Activated T-cell treated with anti-CD3 and anti-CD28 coated beads for 24 hours (primary cell): ENCODE measurements at places on chromosomes 1 and 21.

GRCh38 chr1:38693031-38693430 is 166.5 kb downstream of the RRAGC start:
- no peak for DNase-seq

DNA sequence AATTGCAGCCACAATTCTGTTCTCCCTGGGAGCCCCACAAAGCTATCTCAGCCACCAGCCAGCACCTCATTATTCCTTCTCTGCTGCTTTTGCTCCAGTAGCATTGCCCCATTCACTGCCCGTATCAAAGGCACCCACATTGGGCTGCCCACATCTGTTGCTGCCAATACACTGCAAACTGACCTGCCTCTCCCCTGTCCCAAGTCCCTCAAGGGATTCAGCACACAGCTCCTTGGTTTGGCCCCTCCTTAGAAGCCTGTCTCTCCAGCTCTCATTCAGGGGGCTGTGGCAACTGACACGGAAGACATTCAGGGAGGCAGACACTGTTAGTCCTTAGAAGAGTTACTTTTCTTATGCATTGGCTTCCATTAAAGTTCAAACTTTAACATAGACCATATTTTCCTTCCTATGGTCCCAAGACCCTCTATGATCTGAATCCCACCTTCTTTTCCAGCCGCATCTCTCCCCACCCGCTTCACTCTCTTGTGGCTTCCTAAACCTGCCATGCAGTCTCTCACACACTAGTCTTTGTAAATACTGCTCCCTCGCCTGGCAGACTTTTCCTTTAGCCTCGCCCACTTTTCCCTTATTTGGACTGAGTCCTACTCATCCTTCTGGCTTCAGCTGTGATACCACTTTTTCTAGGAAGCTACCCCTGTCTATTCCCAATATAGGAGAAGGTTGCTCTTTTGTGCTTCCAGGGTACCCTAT is 19.3 kb upstream of the KLHDC8A start:
- no peak for DNase-seq

DNA sequence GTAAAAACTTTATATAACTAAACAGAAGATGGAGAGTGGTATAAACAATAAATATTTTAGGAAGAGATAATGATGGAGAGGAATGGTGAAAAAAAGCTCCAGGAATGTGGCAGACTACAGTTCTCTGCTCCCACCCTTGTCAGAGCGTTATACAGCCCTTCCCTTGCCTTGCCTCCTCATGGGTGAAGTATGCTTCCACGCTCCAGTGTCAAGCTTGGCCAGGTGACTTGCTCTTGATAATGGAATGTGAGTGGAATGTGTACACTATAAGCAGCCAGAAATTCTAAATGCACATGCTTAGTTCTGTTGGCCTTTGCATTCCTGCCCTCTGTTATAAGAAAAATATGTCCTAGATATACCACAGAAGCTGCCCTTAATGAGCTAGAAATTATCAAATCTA is 24.7 kb upstream of the POGK start:
- no peak for DNase-seq

DNA sequence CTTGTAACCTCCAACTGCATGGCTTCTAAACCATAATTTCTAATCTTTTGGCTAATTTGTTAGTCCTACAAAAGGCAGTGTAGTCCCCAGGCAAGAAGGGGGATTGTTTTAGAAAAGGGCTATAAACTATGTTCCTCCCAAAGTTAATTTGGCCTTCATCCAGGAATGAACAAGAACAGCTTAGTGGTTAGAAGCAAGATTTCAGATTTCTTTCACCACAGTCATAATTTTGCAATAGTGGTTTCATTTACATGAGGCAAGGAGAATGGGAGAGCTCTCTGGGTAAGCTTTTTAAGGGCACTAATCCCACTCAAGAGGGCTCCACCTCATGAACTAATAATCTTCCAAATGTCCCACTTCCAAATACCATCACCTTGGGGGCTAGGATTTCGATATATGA is 1353.9 kb downstream of the NCAM2 start:
- no peak for DNase-seq

GRCh38 chr21:46081022-46081861 is 16.7 kb upstream of the COL6A2 start:
- no peak for DNase-seq

- no peak for DNase-seq
These were observed 219.2 kb downstream of the RERE start for GRCh38 chr1:8598060-8598724.

GRCh38 chr1:24186993-24187790 is at the start of gene IFNLR1:
TSS of gene IFNLR1 (minus strand) at chr1:24187289. CDS start at chr1:24187248, 41 bp downstream.
- peak; percentile 71 for DNase-seq

DNA sequence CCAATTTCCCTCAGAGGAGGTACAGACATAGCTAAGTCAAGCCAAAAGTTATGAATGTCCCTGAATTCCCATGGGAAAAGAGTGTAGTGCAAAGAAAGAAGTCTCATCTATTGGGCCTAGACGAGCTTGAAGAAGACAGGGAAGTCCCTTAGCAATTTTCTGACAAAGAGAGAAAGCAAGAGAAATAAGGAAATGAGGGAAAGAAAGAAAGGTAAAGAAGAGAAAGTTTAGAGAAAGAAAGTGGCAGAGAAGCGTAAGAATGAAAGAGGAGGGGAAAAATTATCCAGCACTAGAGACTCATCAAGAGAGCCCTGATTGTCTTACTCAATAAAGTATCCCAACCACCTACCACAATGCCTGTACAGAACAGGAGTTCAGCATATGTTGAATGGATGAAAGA is 40.6 kb upstream of the FOXD3 start:
- DNase-seq, result no peak

DNA sequence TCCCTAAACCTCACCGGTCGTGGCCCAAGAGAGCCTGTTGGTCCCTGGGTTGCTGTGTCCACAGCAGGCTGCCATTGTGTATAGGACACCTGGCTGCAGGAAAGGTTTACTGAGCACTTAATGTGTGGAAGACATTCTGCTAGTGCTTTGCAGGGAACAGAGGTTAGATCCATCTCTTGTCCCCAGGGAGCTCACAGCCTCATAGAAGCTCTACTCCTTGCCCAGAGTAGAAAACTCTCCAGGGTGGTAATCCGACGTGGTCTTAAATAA is 16.9 kb upstream of the ALPL start:
- DNase-seq, result no peak

DNA sequence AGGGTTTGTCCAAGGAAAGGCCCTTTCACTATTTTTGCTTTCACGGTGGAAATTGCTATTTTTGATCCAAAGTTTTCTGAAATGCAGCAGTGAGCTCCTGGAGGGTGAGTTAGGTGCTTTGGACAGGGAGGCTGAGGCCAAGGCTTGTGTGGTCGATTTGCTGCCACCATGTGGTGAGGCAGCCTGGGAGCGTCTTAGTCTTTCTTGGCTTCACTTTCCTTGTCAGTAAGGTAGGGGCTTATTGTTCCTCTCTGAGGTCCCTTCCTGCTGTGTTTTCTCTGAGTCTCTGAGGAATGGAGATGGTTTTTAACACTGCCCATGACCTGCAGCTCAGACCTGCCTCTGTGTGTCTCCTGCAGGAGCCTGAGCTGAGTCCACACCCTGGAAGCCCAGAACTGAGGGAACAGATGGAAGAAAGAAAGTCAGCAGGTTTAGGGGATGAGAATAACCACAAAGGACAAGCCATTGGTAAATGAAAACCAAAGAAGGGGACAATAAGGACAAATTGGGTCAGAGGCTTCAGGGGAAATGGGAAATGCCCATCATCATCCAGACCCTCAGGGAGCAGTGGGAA is 20.1 kb upstream of the S100A10 start:
- DNase-seq, result no peak

DNA sequence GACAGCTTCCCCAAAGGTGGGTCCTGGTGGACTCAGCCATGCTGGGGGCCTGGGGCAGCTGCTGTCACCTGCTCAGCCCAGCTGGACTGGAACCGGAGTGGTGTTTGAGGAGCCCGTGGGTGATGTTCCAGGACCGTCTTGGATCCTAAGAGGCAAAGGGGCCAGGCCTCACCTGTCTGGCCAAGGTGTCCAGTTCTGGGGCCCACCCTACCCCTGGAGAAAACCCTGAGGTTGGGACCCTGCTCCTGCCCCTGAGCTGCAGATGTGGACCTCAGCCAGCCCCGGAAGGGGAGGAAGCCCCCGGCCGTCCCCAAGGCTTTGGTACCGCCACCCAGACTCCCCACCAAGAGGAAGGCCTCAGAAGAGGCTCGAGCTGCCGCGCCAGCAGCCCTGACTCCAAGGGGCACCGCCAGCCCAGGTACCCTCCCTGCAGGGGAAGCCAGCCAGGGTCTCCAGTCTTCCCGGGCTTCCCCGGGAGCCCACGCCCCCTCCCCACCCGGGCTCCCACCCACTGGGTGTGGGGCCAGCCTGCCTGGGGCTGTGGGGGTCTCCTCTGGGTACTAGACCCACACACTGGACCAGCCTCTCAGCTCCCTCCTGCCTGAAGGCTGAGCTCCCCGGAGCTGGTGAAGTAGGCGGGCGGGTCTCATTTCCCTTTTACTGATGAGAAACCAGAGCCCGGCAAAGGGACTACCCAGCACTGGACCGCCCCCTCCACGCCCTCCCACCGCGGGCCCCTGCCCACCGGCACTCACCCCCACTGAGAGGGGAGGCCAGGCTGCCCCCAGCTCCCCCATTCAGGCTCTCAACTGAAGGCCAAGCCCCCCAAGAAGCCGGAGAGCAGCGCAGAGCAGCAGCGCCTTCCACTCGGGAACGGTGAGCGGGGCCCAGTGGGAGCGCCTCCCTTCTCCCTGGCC is 1.3 kb downstream of the AIRE start:
- DNase-seq, result no peak

DNA sequence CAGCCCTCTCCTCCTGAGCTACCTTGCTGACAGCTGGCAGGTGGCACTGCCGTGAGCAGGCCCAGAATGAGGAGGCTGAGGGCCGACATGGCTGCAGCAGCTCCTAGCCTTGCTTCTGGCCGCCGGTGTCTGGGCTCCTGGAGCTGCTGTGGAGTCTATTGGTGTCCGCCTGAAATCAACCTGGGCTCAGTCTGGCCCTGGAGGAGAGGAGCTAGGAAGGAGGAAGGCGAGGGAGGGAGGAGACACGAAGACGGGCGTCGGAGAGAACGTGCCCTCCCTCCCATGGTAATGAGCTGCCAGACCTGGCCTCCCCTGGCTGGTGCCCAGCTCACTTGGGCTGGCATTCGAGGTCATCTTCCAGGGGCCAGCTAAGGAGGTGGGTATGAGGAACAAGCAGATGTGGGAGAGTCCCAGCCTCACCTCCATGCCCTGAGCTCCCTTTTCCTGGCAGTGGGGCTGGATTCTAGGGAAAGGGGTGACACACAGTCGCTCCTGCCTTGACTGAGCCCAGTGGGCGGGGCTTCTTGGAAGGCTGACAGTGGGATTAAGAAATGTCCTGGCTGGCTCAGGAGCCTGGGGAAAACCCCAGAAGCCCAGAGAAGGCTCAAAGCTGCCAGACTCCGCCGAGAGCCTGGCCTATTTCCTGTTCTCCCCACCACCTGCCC is at the start of gene PDZK1IP1:
PDZK1IP1 (minus strand) TSS at position 193 of the 665 bp plus-strand sequence; CDS start at position 89, 104 bp downstream.
- no peak for DNase-seq

DNA sequence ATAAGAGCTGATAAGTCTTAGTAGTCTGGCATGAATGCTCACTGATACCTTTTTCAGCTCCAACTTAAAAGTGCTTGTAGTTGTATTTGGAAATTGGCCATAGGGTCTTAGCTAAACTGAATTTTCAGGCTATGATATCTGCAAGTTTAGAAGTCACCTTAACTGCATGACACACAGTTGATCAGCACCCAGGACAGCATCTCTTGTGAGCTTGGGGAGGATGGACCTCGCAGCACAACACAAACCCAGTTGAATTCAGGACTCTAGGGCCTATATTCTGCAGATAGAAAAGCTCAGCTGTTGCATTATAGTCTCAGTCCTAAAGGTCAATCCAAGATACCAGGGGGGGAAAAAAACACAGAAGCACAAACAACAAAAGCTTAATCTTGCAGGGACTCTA is 394.3 kb downstream of the KCNH1 start:
- DNase-seq, result no peak

- DNase-seq, result no peak
These were observed 837 bp upstream of the DESI2 start for GRCh38 chr1:244651956-244652622.

- DNase-seq, result no peak
These were observed 927 bp downstream of the UAP1 start for GRCh38 chr1:162562470-162562828.

DNA sequence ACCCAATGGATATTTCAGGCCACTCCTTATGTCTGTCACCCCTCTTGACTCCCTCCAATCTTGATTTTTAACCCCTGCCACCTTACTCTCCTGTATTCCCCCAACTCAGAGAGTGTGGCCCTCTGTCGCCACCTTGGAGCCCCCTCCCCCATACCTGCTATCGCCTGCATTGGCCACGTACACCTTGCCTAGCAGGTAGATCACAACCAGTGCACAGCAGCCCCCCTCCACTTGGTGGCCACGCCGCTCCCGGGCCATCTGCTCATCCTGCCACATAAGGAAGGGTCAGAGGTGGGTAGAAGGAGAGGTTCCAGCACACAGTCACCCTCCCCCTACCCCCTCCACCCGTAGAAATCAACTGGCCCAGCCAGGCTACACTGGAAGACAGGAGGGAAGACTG is 2.9 kb downstream of the PPM1J start:
- no peak for DNase-seq

DNA sequence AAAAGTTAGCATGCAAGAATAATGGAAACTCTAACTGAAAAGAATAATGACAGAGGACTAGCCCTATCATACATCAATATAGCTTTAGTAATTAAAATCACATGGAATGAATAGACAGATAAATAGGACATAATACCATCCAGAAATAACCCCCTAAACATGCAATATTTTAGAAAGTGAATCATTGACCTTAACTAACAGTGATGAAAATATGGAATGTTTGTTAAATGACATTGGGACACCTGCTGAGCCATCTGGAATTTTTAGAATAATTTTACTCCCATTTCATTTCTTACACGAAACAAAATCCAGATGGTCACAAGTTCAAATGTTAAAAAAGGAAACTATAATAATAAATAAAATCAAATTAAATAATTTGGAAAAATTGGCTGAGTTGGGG is 53.1 kb upstream of the FMO3 start:
- DNase-seq, result no peak

GRCh38 chr1:155083865-155084721 is 5.5 kb downstream of the EFNA3 start:
- no peak for DNase-seq

DNA sequence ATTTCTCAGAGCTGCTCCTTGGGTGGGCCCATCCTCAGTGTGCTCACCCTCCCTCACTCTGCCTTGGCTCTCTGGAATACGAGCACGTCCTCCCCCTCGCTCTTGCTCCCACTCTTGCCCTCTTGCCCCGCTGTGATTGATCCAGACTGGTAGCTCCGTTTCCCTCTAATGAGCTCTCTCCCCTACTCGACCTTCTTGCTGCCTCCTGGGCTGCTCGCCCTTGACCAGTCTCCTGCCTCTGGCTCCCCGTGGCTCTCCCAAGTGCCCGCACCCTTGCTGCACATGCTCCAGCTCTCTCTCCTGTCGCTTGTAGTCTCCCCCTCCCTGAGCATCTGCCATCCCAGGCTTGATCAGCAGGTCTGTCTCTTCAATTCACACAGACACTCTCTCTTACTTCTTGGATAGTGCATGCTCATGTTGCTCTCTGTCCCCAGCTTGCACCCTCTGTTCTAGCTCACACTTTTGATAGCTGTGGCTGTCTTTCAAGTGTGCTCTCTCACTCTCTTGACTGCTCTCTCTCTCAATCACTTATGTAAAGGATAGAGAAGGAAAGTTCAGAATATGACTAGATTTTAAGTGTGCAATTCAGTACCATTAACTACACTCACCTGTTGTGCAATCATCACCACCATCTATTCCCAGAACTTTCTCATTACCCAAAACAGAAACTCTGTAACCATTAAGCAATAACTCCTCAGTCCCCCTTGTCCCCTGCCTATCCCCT is 51.1 kb downstream of the PHC2 start:
- no peak for DNase-seq

- no peak for DNase-seq
These were observed 42.6 kb upstream of the KCNA10 start for GRCh38 chr1:110561596-110561995.
